Activated T-cell treated with anti-CD3 and anti-CD28 coated beads, Interleukin-2, amount 50 U/mL, for 24 hours (primary cell): ENCODE measurements at places on chromosomes 12 and 14.

- peak; percentile 40 for DNase-seq
Measured at GRCh38 chr14:73829526-73830431, 21.9 kb upstream of the PTGR2 start.

GRCh38 chr12:48881686-48882314, 16.1 kb upstream of the RND1 start:
- DNase-seq = no peak

GRCh38 chr14:78836777-78837176, 666.6 kb downstream of the NRXN3 start:
- DNase-seq = no peak

GRCh38 chr14:85358136-85358785, 171.7 kb upstream of the FLRT2 start:
- DNase-seq = no peak

GRCh38 chr14:106790189-106791036, 1264.0 kb downstream of the TMEM121 start:
- peak; percentile 86 for DNase-seq

DNA sequence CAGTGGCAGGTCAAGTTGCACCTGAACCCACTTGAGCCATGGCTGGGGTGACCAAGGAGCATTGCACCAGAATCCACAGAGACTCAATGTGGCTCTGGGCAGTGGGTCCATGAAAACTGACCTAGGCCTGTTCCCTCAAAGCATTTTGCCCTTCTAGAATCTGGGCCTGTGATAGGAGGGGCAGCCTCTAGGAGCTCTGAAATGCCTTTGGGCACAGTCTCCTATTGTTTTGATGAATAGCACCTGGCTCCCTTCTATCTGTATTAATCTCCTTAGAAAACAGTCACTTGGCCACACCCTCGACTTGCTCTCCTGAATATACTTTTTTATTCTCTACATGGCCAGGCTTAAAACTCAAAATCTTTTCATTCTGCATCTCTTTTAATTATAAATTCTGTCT, 14.1 kb upstream of the KRAS start:
- DNase-seq = no peak

GRCh38 chr14:70670992-70671651, 29.4 kb downstream of the TTC9 start:
- no peak for DNase-seq

DNA sequence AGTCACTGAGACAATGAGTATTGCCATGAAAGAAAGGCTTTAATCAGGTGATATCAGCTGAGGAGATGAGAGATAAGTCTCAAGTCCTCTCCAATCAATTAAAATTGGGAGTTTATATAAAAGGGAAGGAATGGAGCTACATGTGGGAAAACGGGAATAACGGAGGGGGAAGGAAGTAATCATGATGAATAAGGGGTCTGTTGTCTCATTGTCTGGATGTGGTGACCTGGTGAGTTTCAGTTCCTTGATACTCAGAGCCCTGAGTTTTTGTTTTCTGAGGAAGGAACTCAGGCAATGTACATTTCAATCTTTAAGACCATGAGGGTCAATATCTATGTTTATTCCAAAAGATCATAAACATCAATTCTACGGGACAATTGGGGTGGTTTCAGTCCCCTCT, 198.8 kb downstream of the KITLG start:
- no peak for DNase-seq

DNA sequence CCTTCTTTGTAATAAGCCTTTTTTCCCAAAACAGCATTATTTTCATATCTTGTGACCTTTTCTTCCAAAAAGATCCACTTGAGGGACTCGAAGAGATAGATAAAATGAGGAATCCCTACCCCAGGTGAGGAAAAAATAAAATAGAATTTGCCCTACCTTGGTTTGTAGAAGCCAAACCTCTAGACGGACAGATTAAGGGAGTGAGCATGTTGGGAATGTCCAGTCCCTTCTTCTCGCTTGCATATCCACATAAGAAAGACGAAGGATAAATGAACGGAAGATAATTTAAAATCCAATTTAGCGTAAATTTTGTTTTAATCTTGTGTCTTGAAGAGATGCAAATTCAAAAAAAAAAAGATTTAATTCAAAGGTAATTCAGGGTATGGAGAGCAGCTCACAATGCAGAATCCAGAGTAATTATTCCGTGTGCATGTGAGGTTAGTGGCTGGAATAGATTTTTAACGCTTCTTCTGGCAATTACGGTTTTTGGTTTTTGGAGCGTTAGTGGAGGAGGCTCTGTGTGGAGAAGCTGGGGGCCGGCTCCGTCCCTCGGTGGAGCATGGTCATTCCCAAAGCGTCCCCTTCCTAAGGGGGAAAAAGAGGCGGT, 1.5 kb downstream of the GRIN2B start:
- no peak for DNase-seq
